IPS DF 19.7 (cell line): ENCODE measurements at places on chromosomes 16 and 17.

GRCh38 chr17:64628641-64629040 lies 33.5 kb downstream of the SMURF2 start:
- DNase-seq, result no peak

GRCh38 chr16:62760398-62760797 lies 724.2 kb upstream of the CDH8 start:
- no peak for DNase-seq

DNA sequence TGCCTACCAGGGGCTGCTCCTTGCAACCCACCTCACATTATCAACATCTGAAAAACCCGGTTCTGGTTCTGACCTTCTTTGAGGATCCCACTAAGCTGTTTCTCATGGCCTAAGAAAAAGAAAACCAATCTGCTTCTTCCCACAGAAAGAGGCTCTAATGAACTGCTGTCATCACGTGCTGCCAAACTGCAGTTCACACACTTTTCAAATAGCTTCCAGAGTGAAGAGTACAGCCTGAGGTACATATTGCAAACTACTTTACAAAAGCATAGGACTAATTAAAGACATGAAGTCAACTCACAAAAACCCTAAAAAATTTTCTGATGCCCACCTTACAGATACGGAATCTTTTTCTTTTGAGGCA lies 36.7 kb downstream of the SMG6 start:
- DNase-seq, result no peak

DNA sequence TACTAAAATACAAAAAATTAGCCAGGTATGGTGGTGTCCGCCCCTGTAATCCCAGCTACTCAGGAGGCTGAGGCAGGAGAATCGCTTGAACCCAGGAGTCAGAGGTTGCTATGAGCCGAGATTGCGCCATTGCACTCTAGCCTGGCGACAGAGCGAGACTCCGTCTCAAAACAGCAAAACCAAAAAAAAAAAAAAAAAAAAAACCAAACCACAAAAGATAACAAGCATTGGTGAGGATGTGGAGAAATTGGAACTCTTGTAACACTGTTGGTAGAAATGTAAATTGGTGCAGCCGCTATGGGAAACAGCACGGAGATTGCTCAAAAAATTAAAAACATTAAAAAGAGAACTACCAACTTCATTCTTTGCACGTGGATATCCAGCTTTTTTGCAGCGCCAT lies 119.4 kb downstream of the OR1D5 start:
- no peak for DNase-seq

DNA sequence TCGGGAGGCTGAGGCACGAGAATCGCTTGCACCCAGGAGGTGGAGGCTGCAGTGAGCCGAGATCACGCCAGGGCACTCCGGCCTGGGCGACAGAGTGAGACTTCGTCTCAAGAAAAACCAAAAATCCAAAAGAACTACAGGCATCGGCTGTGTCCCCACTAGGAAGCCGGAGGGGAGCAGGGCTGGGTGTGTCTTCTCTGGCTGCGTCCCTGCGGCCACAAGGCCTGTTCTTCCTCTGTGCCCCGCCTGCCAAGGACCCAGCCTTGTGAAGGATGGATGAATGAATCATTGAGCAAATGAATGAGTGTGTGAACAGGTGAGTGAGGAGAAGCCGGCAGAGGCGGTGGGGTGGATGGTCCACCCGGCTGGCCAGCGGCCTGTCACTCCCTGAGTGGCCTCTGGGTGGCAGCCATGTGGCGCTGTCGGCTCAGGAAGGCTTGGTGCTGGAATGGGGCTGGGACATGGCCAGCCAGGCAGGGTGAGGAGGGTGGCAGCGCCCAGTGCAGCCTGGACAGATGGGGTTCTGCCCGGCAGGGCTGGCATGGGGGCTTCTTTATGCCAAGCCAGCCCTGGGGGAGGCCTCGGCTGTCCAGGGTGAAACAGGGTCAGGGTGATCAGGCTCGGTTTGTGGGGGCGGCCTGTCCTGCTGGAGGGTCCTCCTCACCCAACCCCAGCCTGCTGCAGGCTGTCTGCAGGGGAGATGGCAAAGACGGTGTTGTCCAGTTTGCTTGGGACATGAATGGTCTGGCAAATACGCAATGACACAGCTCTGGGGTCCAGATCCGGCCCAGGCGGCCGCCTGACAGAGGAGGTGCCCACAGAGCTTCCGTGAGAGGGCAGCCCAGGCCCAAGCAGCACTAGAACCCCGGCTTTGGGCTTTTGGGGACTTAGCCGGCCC lies 21.7 kb downstream of the SLC25A10 start:
- DNase-seq, result no peak

DNA sequence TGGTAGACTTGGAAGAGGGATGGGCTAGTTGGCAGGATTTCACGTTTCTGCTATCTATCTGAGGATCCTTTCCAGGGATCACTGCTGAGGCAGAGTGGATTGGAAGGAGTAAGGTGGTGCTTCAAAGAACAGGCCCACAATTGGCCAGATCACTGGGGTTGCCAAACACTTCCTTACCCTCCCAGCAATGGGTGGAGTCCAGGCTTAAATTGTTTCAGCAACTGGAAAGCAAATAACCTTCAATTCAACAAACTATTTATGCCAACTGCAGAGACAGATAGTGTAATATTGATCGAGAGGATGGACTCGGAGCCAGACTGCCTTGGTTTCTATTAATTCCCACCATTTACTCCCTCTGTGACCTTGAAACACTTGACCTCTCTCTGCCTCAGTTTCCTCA lies 2.1 kb downstream of the ARRB2 start:
- no peak for DNase-seq

DNA sequence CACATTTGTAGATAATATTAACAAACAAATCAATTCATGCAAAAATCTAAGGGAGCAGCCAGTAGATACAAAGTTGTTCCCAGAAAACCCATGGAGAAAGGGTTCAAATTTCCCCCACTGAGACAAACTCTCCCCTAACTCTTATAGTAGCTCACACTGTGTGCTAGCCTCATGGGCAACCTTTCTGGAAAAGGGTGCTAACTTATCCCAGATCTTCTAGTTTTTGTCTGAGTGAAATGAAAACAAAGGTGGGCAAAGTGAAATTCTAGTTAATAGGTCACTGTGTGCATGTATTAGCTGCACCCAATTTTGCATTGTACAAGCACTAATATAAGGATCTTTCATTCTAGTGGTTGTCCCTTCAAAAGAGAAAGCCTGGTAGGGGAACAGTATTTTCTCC lies 9.9 kb upstream of the USP32 start:
- no peak for DNase-seq

DNA sequence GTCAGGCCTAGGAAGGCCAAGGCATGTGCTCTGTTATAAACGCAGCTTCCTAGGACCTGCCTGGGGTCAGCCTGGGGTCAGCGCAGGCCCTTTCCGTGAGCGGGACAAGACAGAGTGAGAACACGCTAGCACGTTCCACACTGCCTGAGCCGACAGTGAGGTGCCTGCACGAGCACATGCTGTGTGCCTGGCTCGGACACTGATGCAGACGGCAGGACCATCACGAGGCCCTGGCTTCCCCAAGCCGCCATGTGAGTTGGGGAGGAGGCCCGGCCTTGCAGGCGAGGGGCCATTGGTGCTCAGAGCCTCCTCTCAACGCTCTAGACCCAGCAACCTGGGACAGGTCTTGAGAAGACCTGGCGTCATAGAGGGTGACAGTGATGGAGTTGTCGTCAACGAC lies 9.1 kb downstream of the TMEM204 start:
- DNase-seq, result no peak

GRCh38 chr17:78789663-78790181 lies 7.6 kb upstream of the CYTH1 start:
- DNase-seq, result no peak

DNA sequence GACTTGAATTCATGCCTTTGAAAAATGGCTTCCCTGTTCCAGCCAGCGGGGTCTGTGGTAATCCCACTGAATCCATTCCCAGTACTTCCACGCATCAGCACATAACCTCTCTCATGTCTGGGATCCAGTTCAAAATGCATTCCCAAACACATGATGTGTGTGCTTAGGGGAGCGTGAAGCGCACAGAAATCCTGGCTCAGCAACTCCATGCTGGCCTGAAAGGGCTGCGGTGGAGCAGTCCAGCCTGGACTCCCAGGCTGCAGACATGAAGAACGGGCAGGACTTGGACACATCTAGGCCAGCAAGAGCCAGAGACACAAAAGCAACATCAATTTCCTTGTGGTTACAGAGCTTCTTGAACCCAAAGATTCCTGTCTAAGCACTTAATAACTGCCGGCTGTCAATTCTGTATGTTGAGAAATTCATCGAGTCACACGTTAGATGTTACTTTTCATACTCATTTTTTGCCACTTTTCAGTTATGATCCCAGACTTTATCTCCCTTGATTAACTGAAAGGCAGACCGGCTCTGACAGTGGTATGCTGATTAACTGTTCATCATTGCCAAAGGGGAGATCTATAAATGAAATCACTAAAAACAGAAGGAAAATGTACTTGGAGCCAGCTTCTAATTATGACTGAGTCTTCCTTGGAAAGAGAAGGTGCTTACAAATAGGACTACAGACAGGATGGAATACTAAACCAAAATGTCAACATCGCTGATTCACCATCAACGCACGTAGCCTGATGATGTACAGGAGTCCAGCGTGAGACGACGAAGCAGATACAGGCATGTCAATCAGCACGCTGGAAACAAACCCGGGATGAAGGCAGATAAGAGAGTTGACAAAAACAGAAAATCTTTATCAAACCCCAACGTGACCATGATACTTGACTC lies 23.0 kb downstream of the NSMCE1 start:
- no peak for DNase-seq

- DNase-seq, result no peak
Observed at GRCh38 chr16:24571096-24571495, 31.7 kb downstream of the RBBP6 start.

- no peak for DNase-seq
Observed at GRCh38 chr16:48136547-48137360, 19.0 kb downstream of the ABCC12 start.

GRCh38 chr16:66028510-66029216 lies 337.8 kb upstream of the CDH5 start:
- no peak for DNase-seq

- DNase-seq, result no peak
Observed at GRCh38 chr17:57370037-57370581, 113.8 kb downstream of the MSI2 start.

DNA sequence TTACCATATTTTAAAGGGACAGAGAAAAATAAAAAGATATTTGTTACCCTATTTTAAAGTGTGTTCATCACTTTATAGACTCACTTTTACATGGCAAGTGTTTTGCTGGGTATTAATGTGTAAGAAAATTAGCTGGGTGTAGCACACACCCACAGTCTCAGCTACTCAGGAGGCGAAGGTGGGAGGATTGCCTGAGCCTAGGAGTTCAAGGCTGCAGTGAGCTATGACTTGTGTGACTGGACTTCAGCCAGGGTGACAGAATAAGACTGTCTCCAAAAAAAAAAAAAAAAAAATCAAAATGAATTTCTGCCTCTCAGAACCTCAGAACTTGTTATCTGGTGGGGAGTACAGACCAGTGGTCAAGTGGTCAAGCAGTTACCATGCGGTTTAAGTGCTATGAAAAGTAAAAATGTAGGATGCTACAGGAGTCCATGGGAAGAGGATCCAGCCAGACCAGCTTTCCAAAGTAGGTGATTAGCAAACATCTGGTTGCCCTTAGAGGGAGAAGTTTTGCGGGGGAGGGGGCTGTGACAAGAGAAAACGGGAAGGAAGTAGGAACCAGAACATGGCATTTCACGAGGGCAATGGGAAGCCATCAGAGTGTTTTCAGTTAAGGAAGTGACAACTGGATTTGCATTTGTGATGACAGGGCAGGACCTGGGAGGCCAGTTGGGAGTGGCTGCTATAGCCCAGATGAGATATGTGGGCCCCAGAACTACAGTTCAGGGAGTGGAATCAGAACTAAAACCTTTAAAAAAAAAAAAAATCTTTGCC lies 13.9 kb downstream of the CNEP1R1 start:
- no peak for DNase-seq

DNA sequence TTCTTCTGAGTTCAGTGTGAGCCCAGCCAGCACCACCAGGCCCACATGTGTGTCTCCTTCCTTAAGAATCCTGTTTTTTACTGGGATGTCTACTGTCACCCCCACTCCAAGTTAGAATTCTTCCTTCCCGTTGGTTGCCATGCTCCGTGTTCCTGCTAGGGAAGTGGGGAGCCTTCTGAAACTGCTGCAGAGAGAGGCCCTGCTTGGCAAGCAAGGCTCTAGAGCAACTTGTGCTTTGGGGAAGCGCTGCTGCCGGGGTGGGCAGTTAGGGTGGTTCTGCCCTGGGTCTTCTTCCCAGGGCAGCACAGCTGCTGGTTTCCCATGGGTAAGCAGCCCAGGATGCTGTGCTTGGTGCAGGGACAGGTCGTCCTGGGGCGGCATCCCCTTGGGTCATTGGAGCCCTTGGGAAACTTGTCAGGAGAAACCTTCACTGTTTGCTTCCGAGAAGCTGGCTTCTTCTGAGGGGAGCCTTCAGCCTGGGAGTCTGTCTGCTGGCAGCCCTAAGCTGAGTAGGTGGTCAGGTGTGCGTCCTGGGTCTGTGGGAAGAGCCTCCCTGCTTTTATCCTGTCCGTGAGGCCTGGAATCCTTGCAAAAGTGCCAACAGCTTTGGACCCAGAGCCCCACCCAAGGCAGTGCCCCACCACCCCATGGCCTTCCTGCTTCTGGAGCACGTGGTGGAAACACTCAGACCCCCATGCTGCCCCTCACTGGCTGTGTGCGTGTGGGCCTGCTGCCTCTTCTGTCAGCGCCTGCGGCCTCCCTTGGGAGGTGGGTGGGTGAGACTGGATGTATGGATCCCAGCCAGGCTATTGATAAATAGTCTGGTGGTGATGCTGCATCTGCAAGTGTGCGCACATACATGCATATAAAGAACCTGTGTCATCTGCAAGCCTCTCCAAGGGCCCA lies 71.8 kb downstream of the PLD6 start:
- DNase-seq, result no peak

DNA sequence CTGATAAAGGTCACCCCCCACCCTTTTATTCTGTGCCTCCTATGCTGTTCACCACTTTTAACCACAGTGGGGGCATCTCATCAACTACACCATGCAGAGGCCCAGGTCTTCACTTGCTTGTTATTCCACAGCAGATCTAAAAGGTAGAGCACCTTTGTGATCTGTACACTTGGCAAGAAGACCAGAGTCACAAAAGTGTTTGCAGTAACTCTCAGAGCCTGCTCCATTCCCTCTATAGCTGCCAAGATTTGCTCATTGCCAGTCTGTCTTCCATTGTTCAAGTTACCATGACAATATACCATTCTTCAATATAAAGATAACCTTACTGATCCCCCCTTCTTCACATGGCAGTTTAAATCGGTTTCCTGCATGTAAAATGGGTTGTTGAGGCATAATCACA lies 180.0 kb downstream of the TOX3 start:
- DNase-seq, result no peak

GRCh38 chr17:32631341-32632096 lies 144.7 kb downstream of the CDK5R1 start:
- DNase-seq, result no peak
